ENCODE measurements at places on chromosomes 7 and 10.

GRCh38 chr10:44293306-44293778 lies 91.6 kb downstream of the CXCL12 start:
- no peak for DNase-seq

DNA sequence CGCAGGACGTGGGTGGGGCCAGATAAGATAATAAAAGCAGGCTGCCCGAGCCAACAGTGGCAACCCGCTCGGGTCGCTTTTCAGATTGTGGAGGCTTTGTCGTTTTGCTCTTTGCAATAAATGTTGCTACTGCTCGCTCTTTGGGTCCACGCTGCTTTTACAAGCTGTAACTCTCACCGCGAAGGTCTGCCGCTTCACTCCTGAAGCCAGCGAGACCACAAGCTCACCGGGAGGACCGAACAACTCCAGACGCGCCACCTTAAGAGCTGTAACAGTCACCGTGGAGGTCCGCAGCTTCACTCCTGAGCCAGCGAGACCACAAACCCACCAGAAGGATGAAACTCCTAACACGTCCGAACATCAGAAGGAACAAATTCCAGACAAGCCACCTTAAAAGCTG lies 286.6 kb upstream of the MAGI2 start:
- no peak for DNase-seq

DNA sequence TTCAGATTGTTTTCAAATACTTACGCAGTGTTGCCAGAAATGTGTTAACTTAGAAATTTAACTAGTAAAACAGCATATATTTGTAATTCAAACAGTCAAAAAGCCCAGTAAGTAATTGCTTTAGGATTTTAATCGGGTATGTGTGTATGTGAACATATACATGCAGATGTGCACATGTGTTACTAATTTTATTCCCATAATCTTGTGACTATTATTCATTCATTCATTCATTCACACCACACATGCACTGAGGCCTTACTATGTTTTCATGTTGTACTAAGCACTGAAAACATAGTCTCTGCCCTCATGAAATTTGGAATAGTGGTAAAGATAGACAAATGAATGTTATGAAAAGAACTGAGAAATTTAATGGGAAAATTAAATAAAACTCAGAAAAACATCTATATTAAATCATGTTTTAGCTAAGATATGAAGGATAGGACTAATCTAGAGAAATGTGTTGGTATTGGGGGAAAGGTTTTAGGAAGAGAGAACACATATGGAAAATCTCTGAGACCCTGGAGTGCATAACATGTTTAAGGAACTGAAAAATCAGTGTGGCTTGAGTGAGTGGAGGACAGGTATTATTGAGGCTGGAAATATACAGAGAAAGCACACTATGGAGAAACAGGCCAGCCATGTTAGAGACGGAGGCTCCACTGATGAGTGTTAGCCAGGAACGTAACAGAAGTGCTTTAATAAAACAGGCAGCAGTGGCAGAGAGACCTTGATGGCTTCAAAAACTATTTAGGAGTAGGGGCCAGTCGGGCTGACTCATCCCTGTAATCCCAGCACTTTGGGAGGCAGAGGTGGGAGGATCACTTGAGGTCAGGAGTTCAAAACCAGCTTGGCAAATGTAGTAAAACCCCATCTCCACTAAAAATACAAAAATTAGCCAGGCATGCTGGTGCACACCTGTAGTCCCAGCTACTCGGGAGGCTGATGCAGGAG lies 80.3 kb downstream of the HDAC9 start:
- DNase-seq, result no peak

DNA sequence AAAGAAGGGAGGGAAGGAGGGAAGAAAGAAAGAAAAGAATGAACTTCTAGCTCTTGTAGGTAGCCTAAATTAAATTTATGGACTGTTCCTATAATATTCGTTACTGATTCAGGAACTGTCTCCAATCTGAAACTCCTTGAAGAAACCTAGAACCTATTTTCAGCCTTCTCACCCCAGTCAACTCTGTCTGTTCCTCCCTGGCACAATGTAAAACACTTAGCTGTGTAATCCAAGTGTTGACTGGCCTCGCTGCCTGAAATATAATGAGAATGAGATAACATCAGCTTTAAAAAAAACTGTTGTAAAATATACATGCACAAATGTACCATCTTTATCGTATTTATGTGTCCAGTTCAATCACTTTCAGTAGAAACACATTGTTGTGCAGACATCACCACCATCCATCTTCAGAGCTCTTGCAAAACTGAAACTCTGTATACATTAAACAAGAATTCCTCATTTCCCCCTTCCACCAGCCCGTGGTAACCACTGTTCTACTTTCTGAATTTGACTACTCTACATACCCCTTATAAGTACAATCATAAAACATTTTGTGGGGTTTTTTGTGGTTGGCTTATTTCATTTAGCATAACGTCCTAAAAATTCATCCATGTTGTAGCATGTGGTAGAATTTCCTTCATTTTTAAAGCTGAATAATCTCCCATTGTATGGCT lies 6.3 kb upstream of the C7orf33 start:
- DNase-seq, result no peak

DNA sequence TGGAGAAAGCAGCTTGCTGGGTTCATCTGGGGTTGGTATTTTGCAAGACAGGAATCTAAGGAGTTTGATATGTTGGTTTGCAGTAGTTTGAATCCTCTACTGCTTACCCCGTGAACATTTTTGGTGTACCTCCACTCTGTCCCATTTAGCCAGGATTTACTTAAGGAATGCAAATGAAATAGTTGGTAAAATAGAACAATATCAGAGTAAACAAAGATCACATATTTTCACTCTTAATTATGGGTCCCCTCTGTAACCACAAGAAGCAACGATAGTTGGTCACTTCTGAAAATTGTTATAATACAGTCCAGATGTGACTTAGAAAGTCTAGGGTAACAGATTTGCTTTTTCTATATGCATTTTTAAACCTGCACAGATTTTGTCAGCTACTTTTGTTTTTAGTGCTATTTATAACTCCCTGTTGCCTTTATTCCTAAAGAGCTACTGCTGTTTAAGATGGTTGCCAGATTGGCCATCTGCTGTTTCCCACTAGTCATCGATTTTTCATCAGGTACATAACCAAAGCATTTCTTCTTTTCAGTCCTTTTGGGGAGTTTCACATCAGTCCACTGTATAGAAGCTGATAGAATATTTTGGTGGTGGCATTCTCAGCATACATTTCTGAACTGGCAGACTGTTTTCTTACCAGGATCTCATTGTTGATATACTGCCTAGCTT lies 37.6 kb downstream of the MAPK8 start:
- no peak for DNase-seq

DNA sequence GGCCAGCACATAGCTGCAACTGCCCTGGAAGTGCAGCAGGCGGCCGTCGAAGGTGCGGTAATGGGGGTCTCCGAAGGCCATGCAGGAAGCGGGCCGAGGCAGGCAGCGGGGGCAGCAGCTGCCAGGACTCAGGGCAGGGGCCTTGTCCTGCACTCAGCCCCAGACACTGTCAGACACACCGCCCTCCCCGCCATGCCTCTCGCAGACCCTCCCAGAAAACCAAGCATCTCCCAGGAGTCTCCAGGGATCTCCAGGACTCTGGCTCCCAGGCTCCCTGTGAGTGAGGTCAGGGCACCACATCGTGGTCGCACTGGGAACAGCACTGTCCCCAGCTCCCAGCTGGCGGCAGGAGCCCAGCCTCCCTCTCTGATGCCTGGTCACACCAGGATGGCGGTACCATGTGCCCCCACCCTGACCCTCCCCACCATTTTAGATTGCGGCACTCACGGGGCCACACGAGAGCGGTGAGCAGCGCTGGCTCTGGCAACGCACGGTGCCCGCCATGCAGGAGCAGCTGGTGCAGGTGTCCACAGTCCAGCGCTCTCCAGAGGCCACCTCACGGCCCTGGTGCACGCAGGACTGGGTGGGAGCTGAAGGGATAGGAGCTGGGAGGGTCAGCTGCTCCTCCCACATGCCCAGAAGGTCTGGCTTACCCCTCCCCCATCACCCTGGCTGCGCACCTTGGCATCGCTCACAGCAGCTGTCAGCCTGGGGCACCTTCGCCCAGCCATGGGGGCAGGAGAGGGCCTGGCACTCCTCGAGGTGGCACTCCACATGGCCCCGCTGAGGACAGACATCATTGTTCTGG lies 17.5 kb downstream of the ATP6V1F start:
- DNase-seq, result peak; percentile 72

GRCh38 chr7:93817004-93817403 lies 73.5 kb downstream of the TFPI2 start:
- no peak for DNase-seq

DNA sequence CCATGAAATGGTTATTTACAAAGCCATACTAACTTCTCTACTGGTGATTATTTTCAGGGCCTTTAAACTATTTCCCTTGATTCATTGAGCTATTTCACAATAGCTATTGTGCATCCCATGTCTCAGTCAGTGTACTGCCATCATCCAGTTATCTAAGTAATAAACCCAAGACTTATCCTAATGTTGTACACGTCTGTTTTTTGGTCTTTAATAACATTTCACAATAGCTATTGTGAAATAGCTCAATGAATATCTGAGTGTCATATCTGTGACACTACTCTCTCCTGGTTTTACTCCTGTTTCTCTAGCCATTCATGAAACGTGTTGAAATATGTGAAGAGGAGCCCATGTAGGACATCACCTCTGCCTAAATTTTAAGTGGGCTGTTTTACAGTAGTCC lies 36.5 kb upstream of the TMEM140 start:
- DNase-seq, result no peak

DNA sequence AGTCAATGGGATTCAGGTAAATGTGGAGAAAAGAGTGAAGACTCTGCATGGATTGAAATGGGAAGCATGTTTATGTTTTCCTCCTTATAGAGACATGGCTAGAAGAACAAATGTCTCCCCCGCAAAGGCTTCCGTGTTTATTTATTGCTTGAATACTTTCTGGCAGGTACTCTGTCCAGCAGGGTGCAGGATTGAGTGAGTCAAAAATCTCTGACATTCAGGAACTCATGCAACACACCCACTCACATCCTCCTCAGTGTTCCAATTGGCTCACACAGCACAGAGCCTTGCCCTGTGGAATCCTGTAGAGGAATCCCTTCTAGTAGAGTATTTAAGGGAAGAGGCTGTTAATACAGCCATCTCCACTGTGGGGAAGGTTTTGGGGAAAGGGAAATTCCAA lies 290.3 kb upstream of the VWC2 start:
- DNase-seq, result peak; percentile 16

DNA sequence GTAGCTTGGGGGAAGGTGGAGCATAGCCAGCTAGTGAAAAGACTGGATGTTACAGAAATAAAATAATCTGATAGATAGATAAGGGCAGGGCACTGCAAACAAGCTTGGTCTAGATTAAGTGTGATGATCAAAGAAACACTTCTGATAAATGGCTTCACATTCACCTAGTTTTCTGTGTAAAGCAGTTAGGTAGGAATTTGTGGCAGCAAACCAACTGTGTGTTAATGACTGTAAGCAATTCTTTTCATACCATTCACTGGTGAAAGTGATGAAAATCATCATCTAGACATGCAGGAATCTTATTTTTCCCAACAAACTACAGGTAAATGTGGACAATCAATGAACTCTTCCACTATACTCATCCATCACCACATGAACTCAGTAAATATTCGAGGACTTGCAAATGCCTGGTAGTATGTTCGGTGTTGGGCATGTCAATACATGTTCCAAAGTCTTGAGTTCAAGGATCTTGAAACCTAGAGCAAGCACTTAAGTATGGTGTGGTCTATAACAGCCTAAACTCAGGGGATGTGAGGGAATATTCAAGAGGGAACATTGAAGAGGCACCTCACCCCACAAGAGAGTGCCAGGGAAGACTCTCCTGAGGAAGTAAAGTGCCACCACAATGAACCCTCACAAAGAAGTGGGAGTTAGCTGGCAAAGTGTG lies 20.5 kb downstream of the PON3 start:
- DNase-seq, result no peak

DNA sequence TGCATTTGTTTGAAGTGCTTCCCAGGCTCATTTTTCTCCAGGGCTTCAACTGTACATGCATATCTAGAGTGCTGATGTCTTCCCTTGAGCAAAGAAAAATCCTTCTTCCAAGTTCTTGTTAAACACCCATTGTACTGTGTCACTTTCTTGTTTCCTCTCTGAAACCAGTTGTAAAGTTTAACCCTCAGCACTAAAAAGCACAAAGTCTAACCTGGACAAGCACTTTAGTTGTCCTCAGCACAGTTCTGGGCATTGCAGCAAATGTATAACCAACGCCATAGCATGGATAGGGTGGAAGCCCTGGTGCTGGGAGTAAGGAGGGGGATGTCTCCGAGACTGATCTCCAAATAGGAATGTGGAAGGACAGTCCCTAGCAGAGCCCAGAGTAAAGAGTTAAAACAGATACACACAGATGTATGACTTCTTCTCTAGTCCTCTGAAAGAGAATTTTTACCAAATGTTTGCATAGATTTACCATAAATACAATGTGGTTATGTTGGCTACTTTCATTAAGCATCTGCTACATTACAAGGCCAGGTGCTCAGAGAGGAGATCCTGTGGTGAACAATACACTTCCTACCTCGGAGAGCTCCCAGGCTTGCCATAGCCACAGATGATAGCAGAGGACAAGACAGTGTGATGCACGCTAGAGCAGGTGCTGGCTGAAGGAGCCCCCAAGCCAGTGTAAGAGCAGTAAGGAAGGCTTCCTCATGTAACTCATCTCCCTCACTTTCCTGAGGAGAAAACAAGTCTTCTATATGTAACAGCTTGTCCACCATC lies 57.0 kb downstream of the DNAJC12 start:
- DNase-seq, result peak; percentile 23

GRCh38 chr10:59337201-59337652 lies 25.1 kb downstream of the FAM13C start:
- no peak for DNase-seq

DNA sequence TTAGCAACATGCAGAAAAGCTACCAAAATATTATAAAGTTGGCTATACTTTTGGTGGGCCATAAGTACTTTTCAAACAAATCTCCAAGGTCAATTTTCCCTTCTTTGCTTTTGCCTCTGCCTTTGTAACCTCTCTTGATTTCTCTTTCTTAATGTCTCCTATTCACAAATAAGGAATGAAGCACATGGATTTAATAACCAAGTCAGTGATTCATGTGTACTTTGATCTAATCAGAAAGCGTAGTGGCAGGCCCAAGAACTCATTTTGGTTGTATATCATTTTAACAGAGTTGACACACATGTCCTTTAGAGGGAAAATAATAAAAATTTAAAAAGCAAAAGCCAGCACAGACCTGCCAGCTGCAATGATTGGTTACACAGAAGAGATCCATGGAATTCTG lies 93.7 kb downstream of the FZD1 start:
- DNase-seq, result no peak

- no peak for DNase-seq
These were observed 217.3 kb upstream of the HABP2 start for GRCh38 chr10:113335592-113335991.

- DNase-seq, result no peak
These were observed 297.8 kb downstream of the RPS24 start for GRCh38 chr10:78331391-78331922.

- no peak for DNase-seq
These were observed 2.8 kb downstream of the SAMD9L start for GRCh38 chr7:93145354-93145753.

- no peak for DNase-seq
These were observed 254.8 kb downstream of the MAD1L1 start for GRCh38 chr7:1977876-1978441.
